ENCODE measurements at places on chromosomes 3 and 15.

- DNase-seq: no peak
Observed at GRCh38 chr15:52112203-52112750, 298 bp downstream of the BCL2L10 start.

GRCh38 chr3:175098644-175099043, 239.5 kb downstream of the NAALADL2 start:
- DNase-seq: no peak

- DNase-seq: no peak
Observed at GRCh38 chr15:36392676-36393266, 186.7 kb upstream of the CDIN1 start.

- no peak for DNase-seq
Observed at GRCh38 chr3:29581311-29581710, 300.4 kb downstream of the RBMS3 start.

DNA sequence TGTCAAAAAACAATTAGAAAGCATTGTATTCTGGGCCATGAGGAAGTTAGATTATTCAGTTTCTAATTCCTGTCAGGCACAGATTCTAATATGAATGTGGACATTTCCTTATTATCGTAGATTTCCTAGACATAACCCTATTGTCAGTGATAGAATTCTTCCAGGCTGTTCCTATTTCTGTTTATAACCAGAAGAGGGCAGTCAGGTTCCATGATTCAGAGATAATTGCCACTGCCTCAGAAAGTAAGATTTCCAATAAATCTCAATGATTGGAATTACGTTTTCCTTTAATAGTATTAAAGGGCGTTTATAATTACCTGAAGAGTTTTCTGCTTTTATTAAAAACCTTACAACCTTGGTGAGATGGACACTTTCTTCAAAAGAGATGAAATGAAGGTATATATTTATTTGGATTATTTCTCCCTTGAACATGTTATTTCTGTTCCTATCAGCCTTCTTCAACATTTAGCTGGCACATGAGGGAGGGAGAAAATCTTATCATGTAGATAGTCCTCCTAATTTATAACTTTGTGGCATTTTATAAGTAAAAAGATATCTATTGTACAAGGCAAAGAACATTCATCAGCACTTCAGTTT, 439.2 kb downstream of the MCTP2 start:
- no peak for DNase-seq

DNA sequence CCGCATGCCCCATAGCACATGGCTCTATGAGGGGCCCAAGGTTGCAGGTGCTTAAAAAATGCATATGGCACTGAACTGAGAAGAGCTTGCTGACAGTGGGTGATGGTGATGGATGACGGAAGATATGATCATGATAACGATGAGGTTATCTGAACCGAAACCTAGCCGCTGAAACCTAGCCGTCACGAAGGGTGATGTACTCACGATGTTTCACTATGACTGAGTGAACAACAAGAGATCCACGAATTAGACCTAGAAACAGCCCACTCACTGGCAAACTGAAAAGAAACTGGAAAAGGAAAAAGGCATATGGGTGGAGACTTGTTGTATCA, 57.6 kb upstream of the BCL6 start:
- DNase-seq: no peak

GRCh38 chr3:66073464-66074141, 34.9 kb upstream of the MAGI1 start:
- DNase-seq: no peak

DNA sequence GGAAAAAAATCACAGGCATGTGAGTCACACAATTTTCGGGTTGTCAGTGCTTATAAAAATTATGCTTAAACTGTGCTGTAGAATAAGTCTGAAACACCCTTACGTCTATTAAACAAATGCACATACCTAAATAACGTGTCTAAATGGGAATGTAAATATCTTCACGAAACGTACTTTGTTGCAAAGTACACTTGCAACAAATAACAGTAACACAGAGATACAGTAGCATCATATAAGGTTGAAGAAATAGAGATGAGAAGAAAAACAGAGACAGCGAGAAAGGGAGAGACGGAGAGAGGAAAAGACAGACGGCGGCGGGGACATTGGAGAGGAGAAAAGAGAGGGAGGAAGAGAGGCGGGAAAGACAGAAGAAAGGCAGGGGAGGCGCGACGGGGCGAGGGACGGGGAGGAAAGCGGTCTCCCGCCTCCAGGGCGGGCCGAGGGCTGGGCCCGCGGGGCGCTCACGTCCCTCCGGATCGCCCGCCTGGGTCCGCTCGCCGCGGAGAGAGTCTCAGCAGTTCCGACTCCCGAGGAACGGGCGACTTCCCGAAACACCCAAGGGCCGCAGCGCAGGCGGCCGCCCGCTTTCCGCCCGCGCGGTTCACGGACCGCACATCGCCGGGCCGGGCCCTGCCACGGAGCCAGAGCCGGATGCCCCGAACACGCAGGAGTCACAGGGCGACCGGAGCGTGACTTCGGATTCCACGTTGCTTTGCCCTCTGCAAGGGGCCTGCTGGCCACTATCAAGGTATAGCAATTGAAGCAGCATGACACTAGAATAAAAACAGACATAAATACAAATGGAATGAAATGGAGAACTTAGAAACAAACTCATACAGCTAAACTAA, 153.4 kb downstream of the LMLN start:
- DNase-seq: no peak

DNA sequence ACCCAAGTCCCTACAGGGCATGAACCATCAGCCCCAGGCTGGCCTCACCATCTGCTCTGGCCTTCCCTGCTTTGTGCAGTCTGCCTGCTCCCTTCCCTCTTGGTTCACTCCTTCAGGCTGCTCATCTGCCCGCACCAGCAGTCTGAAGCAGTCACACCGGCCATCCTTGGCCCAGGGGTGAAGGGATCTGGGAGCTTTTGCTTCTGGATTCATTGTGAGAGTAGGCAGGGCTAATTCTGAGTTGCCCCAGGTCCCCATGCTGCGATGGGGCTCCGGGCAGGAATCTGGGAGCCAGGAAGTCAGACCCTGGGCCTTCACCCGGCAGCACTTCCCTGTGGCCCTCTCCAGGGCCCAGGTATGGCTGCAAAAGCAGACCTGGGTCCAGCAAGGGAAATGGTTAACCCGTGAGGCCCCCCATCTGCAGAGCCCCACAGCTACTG, 99.7 kb downstream of the VGLL4 start:
- DNase-seq: no peak

DNA sequence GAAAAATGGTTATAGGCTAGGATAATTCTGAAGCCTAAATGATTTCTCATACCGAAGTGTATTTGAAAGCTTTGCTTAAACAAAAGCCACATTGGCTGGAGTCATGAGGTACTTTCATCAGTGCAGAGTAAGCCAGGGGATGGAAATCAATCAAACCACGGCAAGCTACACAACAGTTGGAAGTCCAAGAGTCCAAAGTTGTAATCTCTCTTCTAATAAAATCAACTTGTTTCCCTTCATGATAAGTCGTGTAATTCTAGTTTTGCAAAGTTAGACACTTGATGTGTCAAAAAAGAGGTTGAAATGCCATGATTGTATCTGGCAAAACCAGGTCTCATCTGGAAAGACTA, 250.5 kb upstream of the VEPH1 start:
- DNase-seq: no peak

GRCh38 chr15:17026633-17027032, 3515.0 kb downstream of the GOLGA6L6 start:
- no peak for DNase-seq

- DNase-seq: no peak
Observed at GRCh38 chr15:62953021-62953420, 89.5 kb upstream of the TPM1 start.

Measured in hippocampal formation (tissue), 2 donors.